ENCODE measurements at places on chromosomes 5 and 9. TPM values are rescaled to one million over a fixed set of nuclear protein-coding genes. Genes with fewer than 3 reads are reported as not detected.

The SLC6A19 gene
- total RNA-seq = 2.5 TPM

DNA sequence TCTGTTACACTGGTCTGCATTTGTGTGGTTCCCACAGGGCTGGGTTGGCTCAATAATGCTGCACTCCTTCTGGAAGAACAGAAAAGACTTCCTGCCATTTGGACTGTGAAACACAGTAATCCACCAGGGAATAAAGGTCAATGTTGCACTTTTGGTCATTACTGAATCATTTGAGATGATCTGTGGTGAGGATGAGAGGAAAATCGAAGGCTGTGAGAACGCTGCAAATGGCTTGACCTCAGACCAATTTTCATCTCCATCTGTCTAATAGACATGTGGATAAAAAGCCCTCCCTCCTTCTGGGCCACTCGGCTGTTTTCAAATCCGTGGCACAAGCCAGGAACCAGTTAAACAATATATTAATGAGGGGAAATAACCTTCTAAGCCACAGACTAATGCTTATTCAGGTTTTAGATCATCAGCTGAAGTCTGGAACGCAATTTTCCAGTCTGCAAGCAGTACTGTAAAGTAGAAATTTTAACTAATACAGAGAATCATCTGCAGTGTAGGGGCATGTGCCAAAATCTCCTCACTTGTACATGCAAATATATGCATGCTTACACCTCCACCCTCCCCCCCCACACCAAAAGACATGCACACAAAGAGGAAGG lies 20.2 kb downstream of the TLE1 start:
- peaks cover 56% of the 10 kb centered on the region for H3K4me1 ChIP-seq
- DNase-seq = no peak
- H3K27me3 ChIP-seq = no peaks in the 10 kb centered on the region
- H3K36me3 ChIP-seq = no peaks in the 10 kb centered on the region

DNA sequence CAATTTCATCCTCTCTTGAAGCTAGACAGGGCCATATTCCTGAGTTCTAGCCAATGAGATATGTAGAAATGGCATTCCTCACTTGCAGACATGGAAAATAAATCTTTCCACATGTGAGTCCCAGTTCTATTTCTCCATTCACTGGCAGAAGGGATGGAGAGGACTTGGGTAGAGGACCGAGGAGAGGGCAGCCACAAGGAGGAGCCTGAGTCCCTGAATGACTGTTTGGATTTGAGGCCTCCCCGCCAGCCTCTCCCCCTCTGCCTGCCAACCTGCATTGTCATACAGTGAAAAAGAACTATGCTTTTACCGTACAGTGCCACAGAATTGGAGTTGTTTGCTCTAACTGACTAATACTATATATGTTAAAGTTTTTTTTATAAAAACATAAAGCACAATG lies 583.0 kb upstream of the WWC1 start:
- H3K36me3 ChIP-seq = no peaks in the 10 kb centered on the region
- H3K27ac ChIP-seq = no peak overlapping the region
- no peaks in the 10 kb centered on the region for H3K4me1 ChIP-seq
- H3K27me3 ChIP-seq = no peaks in the 10 kb centered on the region
- H3K4me3 ChIP-seq = no peak overlapping the region

The TAF11L10 gene
- total RNA-seq = not detected

DNA sequence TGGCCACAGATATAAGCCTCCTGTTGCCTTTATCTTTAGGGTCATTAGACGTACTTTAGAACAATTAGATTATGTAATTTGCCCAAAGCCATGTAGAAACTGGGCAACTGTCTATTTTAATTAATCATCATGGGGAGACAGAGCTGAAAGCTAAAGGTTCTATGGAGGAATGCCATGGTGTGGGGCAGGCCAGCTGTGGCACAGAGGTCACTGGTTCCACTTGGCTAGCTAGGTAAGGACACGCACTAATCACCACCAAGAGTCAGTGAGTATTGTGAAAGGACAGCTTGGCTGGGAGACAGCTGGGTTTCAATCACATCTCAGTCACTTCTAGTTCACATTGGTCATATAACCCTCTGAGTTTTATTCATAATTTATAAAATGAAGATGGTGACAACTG lies 81.7 kb downstream of the HMHB1 start:
- DNase-seq = no peak
- H3K4me1 ChIP-seq = peaks cover 2% of the 10 kb centered on the region
- no peak overlapping the region for H3K4me3 ChIP-seq
- no peaks in the 10 kb centered on the region for H3K36me3 ChIP-seq

The CD274 gene
- total RNA-seq = 2.9 TPM

DNA sequence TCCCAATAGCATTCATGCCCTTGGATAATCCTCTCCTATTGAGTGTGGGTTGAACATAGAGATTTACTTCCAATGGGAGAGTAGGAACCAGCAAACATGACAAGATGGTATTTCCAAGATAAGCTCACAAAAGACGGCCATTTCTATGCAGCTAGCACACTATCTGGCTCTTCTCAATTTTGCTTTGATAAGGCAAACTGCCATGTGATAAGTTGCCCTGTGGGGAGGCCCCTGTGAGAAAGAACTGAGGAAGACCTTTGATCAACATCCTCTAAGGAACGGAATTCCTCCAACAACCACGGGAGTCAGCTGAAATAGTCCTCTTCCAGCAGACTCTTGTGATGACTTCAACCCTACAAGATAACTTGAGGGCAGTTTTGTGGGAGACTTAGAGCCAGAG lies 211.9 kb upstream of the TRPM3 start:
- H3K4me3 ChIP-seq = no peak overlapping the region
- no peaks in the 10 kb centered on the region for H3K36me3 ChIP-seq
- H3K4me1 ChIP-seq = no peaks in the 10 kb centered on the region
- DNase-seq = no peak
- H3K27ac ChIP-seq = no peak overlapping the region
- H3K27me3 ChIP-seq = peaks cover 13% of the 10 kb centered on the region

Data from transverse colon (tissue), 4 donors.